ENCODE measurements at places on chromosomes 3 and 15. TPM values are rescaled to one million over a fixed set of nuclear protein-coding genes. Genes with fewer than 3 reads are reported as not detected.

NR1I2 gene
- 0.02 TPM for polyA plus RNA-seq

ISLR gene
- 2.3 TPM for polyA plus RNA-seq

SH3GL3 gene
- 3.3 TPM for polyA plus RNA-seq

SNX22 gene
- polyA plus RNA-seq = 1.1 TPM

TRNT1 gene
- polyA plus RNA-seq = 8.8 TPM

CHL1 gene
- polyA plus RNA-seq = 2.3 TPM

ATP6V1A gene
- 16.1 TPM for polyA plus RNA-seq

RAB6B gene
- polyA plus RNA-seq = 0.57 TPM

LRRIQ4 gene
- not detected for polyA plus RNA-seq

PLA2G4D gene
- polyA plus RNA-seq = 4.5 TPM

LYZL4 gene
- polyA plus RNA-seq = not detected

CMTM7 gene
- polyA plus RNA-seq = 1.6 TPM

CDC25A gene
- polyA plus RNA-seq = 2.9 TPM

EMC7 gene
- polyA plus RNA-seq = 47.0 TPM

ERICH6 gene
- polyA plus RNA-seq = not detected

CDHR4 gene
- polyA plus RNA-seq = 0.04 TPM

Data from esophagus (tissue), 2 donors.